ENCODE measurements at places on chromosomes 13 and 19.

- no peak for DNase-seq
Measured at GRCh38 chr13:25190771-25191170, 18.7 kb upstream of the AMER2 start.

DNA sequence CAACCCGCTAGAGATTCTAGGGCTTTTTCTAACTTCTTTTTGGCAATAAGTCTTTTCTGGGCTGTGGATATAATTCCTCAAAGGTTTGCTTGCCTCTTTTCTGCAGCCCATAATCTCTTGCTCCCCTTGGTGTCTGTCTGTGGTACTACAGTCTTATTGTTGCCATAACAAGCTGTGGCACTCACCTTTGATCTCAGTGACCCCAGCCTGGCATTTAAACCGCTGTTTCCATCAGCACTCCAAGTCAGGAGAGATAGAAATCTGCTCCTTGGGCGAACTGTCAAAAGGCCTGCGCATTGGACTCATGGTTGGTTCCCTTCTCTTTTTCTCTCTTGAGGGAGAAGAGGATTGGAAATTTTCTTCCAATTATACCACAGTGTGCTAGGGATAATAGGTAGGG is 14.5 kb upstream of the MPHOSPH8 start:
- DNase-seq: no peak

GRCh38 chr13:25493931-25494640 is 122.3 kb downstream of the ATP8A2 start:
- DNase-seq: no peak

DNA sequence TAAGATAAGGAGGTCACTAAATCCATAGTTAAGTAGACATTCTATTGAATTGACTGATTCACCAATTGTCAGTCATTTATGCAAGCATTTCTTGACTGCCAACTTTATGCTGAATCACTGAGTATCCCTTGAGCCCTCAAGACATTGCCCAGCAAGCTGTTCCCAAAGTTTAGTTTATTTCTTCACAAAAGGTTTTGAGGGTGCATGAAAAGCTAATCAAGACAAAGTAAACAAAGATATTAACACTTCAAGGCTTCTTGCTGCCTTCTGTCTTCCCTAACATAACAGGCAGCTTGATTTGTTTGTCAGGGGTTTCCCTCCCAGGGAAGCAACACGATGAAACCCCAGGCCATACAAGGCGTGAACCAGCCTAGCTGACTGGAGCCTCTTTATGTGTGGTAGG is 374.4 kb downstream of the SPRY2 start:
- no peak for DNase-seq

DNA sequence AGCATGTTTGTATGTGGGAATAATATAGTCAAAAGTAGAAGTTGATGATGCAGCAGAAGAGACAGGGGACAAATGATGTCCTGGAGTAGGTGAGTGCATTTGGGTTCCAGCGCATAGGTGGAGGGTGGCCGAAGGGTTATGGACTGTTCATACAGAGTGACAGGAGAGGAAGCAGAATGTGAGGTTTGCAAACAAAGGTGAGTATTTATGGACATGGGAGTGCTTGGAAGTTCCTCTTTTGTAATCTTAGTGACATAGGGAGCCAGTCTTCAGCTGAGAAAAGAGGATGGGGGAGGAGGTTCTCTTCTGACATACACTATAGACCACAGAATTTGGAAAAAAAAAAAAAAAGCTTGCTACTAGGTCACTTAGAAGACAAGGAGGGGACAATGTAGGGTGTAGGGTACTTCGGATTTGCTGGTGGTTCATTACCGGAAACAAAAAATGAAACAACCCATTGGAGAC is 331.6 kb downstream of the DLEU7 start:
- no peak for DNase-seq

DNA sequence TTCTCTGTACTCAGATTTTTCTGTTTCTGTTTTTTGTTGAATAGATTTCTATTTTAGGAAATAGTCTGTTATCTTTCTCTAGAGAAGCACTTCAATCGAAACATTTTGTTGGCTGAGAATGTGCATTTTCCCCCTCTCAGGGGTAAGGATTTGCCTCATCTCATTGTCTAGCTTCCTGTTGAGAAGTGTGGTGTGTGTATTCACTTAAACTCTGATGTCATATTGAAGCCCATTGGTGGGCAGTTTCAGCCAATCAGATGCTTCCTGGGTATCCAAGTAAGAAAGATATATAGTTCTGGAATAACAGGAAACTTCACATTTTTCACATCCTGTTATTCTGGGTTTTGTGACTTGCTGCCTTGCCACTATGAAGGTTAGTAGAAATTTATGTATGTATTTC is 87.6 kb downstream of the ARHGEF7 start:
- DNase-seq: no peak

DNA sequence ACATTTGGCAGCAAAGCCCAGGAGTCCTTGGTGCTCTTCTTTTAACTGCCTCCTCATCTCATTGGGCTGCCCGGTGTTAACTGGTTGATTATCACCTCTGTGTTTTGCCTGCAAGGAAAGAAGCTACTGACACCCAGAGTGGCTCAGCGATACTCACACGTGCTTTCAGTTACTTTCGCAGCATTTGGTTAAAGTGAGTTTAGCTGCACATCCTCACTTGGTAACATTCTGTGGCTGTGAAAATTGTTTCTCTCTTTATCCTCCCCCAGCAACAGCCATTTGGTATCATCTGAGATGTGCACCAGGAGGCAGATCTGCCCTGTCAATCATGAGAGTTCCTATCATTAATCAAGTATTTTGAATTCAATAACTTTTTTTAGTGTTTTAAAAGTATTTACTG is 44.6 kb upstream of the GPR183 start:
- DNase-seq: no peak

DNA sequence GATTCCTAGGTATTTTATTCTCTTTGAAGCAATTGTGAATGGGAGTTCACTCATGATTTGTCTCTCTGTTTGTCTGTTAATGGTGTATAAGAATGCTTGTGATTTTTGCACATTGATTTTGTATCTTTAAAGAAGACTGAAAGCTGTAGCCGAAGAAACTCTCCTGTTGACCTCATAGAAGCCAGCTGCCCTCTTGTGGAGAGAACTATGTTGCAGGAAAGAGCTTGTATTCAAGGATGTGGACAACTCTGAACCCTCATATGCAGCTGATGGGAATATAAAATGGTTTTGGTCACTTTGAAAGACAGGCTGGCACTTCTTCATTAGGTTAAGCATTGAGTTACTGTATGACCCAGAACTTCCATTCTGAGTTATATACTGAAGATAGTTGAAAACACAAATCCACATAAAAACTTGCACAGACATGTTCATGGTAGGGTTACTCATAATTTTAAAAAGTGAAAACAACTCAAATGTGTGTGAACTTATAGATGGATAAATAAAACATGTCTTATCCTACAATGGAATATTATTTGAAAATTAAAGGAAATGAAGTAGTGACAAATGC is 65.8 kb upstream of the SLITRK6 start:
- no peak for DNase-seq

GRCh38 chr19:36771261-36772231 is 1.1 kb downstream of the ZNF850 start:
- no peak for DNase-seq

- no peak for DNase-seq
Measured at GRCh38 chr19:17328517-17329365, 5.9 kb downstream of the ANO8 start.

DNA sequence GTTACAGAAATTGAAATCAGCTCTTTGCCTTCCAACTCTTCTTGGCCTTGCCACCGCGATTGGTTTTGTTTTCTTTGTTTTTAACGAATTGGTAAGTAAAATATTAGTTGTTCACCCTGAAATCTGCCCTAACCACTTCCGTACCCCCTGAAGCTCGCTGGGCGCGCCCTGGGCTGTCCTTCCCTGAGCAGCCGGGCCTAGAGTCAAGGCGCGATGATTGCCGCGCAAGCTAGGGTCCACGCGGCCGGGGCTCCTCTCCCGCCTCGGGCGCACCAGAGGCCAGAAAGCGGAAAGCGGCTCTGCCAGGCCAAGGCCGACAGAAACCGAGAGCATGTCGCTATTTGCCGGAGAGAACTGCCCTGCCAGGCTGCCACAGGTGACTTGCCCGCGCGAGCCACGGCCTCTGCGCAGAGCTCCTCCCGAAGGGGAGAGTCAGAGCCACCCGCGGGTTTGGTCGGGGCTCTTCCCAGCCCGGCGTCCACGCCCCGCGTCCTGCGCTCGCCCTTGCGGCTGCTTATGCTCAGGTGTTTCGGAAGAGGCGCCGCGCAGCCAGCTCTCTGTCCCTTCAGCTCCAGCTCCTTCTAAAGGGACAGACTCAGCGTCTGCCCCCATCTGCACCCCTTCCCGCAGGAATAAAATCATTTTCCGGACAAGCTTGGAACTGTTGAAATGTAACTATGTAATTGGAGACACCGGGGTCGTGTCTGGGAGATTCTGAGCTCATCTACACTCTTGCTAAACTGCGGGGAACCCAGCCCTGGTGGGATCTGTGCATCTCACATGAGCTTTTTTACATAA is 6.6 kb upstream of the CDX2 start:
- DNase-seq: no peak

DNA sequence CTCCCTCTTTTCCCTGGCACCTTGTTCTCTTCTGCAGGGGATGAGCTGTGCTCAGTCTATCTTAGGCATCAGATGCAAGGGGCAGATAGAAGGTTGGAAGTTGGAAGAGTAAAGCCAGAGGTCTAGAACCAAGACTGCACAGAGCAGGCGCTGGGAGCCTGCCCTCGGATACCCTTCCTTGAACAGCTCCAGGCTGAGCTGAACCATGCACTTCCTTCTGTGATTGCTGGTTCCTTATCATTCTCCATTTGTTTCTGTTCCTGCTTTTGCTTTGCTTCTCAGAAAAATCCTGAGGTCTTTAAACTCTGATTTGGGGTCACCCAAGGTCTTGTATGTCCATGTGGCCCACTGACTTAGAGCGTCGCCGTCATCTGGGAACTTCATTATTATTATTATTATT is 36.3 kb downstream of the ARHGEF18 start:
- no peak for DNase-seq

GRCh38 chr13:99542788-99543406 is 41.6 kb downstream of the TM9SF2 start:
- no peak for DNase-seq

GRCh38 chr13:24650161-24650560 is 30.0 kb upstream of the ATP12A start:
- DNase-seq: no peak

Measured in activated CD8-positive, alpha-beta memory T cell treated with anti-CD3 and anti-CD28 coated beads for 1 hour (primary cell).